Gastrocnemius medialis (tissue), 4 donors: ENCODE measurements at places on chromosomes 7 and 10.

DNA sequence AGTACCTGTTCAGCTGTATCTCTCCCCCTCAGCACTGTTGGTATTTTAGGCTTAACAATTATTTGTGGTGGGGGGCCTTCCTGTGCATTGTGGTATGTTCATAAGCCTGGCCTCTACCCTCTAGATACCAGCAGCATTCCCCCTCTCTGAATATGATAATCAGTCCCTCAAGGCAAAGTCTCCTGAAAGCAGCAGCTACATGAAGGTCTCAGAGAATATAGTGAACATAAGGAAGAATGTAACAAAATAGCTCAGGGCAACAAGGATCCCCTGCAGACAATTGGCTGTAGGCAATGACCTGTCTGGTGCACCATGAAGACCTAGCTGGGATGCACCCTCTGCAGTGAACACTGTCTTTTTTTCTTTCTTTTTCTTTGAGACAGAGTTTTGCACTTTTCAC lies 86.4 kb downstream of the CTBP2 start:
- no peak for DNase-seq
- peak overlapping the region; percentile 39 for H3K27ac ChIP-seq

DNA sequence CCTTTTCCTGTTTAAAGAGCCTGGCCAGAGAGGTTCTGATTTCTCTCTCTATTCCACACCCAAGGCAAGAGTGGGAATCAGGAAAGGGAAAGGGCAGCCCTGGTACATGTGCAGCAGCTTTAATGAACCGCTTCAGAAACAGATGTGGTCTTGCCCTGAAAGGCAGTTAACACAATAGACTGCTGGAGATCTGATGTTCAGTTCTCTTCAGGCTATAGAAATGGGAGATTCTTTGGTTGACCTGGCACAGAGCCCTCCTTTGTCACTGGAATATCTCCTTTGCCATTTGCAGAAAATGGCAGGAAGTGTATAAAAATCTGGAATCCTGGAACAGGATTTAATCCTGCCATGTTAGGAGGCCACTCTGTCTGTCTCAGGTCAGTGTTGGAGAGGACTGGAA lies 36.3 kb upstream of the EXOC6 start:
- no peak overlapping the region for H3K4me3 ChIP-seq
- DNase-seq: no peak
- no peaks in the 10 kb centered on the region for H3K27me3 ChIP-seq

DNA sequence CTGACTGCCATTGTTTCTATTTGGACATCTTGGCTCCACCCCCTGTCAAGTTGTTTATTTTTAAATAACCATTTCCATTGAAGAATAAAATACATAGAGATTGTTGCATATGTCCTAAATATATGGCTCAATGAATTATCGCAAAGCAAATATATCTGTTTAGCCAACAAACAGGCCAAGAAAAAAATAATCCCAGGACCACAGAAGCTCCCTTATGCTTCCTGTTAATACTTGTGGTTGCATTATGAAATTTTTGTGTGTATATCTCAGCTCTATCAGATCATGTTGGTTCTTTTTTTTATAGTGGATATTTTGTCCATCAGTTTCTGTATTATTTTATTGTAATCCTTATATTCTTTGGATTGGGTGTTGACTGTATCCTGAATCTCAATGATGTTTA lies 53.4 kb upstream of the CYP2C8 start:
- no peak overlapping the region for H3K27ac ChIP-seq
- H3K36me3 ChIP-seq: no peaks in the 10 kb centered on the region
- no peak for DNase-seq

DNA sequence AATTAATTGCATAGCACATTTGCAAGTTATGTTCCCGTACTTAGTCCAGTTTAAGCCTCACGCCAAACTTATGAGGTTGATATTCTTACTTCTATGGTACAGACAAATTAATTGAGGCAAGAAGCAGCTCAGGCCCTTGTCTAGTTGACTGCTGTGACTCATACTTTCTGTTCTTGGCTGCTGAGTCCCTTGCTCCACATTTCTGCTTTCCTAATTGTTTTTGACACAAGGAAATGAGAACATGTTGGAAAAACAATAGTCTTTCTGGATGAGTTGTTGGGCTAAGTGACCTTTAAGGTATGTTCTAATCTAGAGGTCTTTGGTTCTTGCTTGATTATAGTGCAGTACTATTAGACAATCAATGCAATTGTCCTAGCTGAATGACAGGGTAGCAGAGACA lies 331.8 kb downstream of the NRG3 start:
- no peaks in the 10 kb centered on the region for H3K4me1 ChIP-seq
- H3K27ac ChIP-seq: no peak overlapping the region
- no peaks in the 10 kb centered on the region for H3K27me3 ChIP-seq
- no peaks in the 10 kb centered on the region for H3K36me3 ChIP-seq
- H3K4me3 ChIP-seq: no peak overlapping the region

DNA sequence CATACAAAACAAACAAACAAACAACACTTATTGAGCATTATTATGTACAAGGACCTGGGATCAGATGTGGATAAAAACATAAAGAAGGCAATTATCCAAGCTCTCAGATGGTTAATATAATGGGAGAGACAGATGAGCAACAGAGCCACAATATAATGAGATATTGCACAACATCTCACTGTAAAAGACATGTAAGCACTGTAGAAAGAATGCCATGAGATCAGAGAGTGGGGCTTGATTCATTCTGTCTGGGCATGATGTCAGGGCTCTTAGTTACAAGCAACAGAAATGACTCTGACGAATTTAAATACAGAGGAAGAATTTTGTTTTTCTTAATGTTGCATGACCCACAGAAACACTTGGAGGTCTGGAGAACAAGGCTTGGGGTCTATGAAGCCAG lies 164.7 kb upstream of the PLXDC2 start:
- no peaks in the 10 kb centered on the region for H3K36me3 ChIP-seq
- H3K4me3 ChIP-seq: no peak overlapping the region
- H3K27ac ChIP-seq: no peak overlapping the region
- DNase-seq: no peak
- H3K27me3 ChIP-seq: no peaks in the 10 kb centered on the region
- H3K4me1 ChIP-seq: no peaks in the 10 kb centered on the region

GRCh38 chr10:123640016-123640535 lies 26.1 kb upstream of the GPR26 start:
- no peak overlapping the region for H3K4me3 ChIP-seq
- H3K27me3 ChIP-seq: no peaks in the 10 kb centered on the region
- H3K4me1 ChIP-seq: no peaks in the 10 kb centered on the region
- no peak overlapping the region for H3K27ac ChIP-seq

- no peak for DNase-seq
- no peak overlapping the region for H3K4me3 ChIP-seq
These were observed 31.4 kb downstream of the CCDC71L start for GRCh38 chr7:106629516-106629915.

DNA sequence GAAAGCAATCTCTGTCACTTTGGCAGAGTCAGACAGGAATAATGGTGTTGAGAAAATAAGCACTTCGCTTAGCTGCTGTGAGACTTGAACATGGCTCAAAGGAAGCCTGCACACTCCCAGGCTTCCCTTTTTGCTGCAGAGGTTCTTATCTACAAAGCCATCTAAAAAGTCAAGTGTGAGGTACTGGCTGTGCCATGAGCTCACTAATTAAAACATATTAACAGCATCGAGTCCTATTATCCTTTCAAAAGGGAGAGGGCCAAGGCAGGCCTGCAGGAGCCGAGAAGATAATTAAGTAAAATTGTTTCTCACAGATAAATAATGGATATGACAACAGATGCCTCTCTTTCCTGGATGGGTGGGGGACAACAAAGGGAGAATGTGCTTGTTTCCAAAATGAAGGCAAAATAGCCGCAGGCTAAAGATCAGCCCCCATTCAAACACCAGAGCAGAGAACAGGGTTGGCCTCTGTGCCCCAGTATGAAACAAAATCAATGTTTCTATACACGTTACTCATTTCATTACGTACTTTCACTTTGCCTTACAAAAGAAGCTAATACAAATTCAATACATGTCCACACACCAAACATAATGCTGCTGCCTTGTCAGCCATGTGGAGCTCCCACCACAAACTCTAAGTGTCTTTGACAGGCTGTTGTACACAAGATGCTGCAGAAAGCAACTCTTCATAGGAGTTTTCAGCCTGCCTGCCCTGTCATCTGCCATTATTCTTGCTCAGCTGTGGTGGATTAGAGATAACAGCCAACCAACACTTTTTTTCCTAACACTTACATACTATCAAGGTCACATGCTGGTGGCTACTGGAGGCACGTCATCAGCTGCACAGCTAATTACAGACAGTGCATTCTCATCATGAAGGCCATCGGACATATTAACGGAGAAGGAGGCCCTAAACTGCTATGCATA lies 55.3 kb downstream of the ELAPOR2 start:
- H3K27ac ChIP-seq: no peak overlapping the region
- H3K4me3 ChIP-seq: no peak overlapping the region
- no peak for DNase-seq
- H3K36me3 ChIP-seq: no peaks in the 10 kb centered on the region
- H3K4me1 ChIP-seq: peaks cover 23% of the 10 kb centered on the region

- peak; percentile 71 for DNase-seq
- H3K27me3 ChIP-seq: no peaks in the 10 kb centered on the region
- no peaks in the 10 kb centered on the region for H3K4me1 ChIP-seq
- H3K36me3 ChIP-seq: no peaks in the 10 kb centered on the region
These were observed 82.1 kb downstream of the SLC37A3 start for GRCh38 chr7:140316165-140316661.

- peak overlapping the region; percentile 56 for H3K4me3 ChIP-seq
- DNase-seq: peak; percentile 16
- peaks cover 23% of the 10 kb centered on the region for H3K4me1 ChIP-seq
- H3K27ac ChIP-seq: peak overlapping the region; percentile 83
- no peaks in the 10 kb centered on the region for H3K36me3 ChIP-seq
These were observed 734 bp downstream of the ABCB4 start for GRCh38 chr7:87474533-87475358.

- H3K36me3 ChIP-seq: no peaks in the 10 kb centered on the region
- no peak overlapping the region for H3K27ac ChIP-seq
- no peak for DNase-seq
- H3K4me3 ChIP-seq: no peak overlapping the region
- no peaks in the 10 kb centered on the region for H3K4me1 ChIP-seq
- H3K27me3 ChIP-seq: peaks cover 48% of the 10 kb centered on the region
These were observed 3.5 kb downstream of the CHAT start for GRCh38 chr10:49617121-49618020.

DNA sequence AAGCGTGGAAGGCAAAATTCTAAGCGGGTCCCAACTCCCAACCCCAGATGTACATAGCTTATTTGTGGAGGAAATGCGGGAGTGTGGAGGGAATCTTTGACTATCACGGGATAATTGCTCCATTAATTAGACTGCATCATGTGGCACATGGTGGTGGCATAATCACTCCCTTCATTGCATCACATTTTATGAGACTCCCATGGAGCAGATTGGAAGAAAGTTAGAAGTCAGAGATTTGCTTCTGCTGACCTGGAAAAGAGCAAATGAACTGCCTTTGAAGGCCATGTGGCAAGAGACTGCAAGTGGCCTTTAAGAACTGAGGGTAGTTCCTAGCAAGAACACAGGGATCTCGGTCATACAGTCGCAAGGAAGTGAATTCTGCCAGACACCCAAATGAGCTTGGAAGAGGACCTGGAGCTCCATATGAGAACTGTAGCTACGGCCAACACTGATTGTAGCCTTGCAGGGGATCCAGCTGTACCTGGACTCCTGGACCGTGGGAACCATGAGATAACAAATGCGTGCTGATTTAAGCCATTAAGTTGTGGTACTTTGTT lies 37.1 kb upstream of the ITGB1 start:
- H3K27me3 ChIP-seq: no peaks in the 10 kb centered on the region
- H3K36me3 ChIP-seq: no peaks in the 10 kb centered on the region
- no peaks in the 10 kb centered on the region for H3K4me1 ChIP-seq
- no peak overlapping the region for H3K4me3 ChIP-seq
- peak overlapping the region; percentile 33 for H3K27ac ChIP-seq

DNA sequence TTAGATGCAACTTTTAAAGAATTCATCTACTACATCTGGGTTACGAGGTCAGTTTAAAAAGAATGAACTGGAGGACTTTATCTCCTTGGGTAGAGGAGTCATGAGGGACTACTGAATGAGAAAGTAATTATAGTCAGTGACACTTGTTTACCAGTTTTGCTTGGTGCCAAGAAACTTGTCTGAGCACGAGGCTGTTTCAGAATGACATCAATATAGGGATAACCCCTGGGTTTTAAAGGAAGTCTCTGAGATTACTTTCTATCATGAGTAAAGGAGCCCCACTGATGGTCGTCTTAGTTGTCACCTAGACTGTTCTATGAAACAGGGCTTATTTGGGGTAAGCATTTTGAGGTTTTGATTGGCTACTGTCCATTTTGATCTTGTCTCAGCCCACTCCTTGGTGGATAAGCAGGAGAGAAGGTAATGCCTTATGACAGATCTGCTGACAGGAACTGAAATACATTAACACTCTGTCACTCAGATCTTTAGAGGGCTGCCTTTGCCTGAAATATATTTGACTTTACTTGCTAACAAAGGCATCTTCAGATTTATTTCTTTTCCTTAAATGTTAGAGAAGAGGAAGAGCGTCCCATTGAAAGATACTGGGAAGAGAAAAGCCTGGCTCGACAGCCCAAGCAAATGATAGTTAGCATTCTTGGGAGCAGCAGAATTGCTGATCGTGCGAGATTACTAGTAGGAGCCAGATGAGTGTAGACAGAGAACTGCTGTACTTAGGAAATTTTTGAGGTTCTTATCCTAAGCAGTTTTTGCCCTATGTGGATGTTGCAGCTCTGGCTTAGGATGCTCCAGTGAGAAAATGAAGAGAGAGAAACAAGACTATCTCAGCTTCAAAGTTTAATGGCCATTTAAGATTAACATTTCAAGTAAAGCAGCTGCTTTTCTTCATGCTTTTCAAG lies 299.2 kb upstream of the LRGUK start:
- no peaks in the 10 kb centered on the region for H3K27me3 ChIP-seq
- H3K4me3 ChIP-seq: no peak overlapping the region
- H3K36me3 ChIP-seq: no peaks in the 10 kb centered on the region
- no peak overlapping the region for H3K27ac ChIP-seq

DNA sequence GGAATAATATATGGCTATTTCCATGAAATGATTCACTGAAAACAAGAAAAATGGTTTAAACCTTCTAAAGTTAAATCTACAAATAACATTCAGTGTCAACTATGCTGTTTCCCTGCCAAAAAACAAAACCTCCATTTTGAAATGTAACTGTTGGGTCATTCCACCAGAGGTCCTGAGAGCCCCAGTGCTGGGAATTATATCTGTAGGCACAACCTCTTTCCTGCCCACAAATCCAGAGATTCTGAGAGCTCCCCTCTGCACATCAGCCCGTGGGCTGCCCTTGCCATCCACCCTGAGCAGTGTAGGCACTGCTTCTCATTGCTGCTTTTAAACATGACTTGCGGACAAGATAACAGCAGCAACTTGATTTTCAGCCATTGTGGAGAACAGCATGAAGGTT lies 198.6 kb downstream of the TMEM178B start:
- DNase-seq: no peak
- no peaks in the 10 kb centered on the region for H3K27me3 ChIP-seq
- H3K4me1 ChIP-seq: no peaks in the 10 kb centered on the region
